ENCODE measurements at places on chromosomes 7 and 10. TPM values are rescaled to one million over a fixed set of nuclear protein-coding genes. Genes with fewer than 3 reads are reported as not detected.
A peak's percentile ranks its signal among the peaks of the same experiment; 100 is the strongest.

The OPN1SW gene
- not detected for polyA plus RNA-seq

GRCh38 chr10:7085147-7085912, 325.5 kb downstream of the SFMBT2 start:
- no peak for DNase-seq

DNA sequence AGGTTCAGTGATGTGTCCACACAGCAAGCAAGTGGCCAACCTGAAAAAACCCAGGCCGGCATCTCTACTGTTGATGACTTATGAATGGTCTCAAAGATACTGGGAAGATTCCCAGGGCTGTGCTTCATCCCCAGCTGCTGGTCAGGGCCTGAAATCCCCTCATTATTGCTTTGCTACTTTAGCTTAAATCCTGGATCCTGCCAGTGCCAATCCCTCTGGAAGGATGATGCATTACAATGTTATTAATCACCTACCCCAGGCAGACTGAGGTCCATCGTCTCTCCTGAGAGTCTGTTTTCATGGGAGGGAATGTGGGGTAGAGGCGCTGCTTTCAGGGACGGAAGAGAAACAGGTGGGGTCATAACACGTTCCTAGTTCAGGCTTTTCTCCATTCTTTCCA, 371.6 kb downstream of the RPS24 start:
- DNase-seq = no peak

DNA sequence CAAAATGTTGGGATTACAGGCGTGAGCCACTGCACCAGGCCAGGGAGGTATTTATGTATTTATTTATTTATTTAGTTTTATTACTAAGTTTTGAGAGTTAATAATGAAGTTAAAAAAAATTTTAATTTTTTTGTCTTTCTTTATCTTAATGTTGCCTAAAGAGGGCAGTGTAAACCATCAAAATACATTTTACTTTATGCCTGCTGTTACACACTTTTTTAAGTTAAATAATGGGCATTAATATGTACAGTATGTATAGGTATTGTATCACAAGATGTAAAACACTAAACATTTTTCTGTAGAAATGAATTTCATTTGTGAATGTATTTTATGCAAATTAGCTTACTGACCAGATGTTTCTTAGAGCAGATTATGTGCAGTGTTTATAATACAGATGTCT, 129.4 kb downstream of the AASS start:
- DNase-seq = no peak

The CCL24 gene
- polyA plus RNA-seq = not detected

The LRIT1 gene
- polyA plus RNA-seq = not detected

The OR9A2 gene
- polyA plus RNA-seq = not detected

DNA sequence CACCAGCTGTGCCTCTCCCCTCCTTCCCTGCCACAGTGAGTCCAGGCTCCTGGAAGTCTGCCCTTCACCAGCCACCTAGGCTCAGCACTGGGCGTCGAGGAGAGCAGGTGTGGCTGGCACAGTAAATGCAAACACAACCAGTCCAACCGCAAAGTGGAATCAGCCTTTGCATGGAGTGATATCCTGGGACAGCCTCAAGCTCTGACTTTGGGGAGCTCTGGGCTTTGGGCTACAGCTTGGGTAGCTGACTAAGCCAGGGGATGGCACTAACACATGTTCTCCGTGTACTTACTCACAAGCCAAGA, 312.4 kb downstream of the KCNMA1 start:
- DNase-seq = no peak

DNA sequence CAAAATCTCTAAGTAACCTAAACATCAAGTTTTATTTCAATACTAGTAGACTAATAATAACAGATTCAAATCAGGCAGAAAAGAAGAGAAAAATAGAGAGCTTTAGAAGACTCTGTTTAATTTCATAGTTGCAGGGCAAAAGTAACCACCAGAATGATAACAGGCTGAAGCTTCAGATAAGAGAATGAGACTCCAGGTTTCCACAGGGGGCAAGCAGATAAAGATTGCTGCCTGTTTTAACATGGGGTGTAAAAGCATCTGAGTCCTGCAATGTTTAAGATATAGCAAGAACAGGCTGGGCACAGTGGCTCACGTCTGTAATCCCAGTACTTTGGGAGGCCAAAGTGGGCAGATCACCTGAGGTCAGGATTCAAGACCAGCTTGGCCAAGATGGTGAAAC, 11.0 kb downstream of the CROT start:
- DNase-seq = no peak

The PDE1C gene
- polyA plus RNA-seq = 0.39 TPM

GRCh38 chr7:158706273-158706704, 1.7 kb upstream of the NCAPG2 start:
- no peak for DNase-seq

DNA sequence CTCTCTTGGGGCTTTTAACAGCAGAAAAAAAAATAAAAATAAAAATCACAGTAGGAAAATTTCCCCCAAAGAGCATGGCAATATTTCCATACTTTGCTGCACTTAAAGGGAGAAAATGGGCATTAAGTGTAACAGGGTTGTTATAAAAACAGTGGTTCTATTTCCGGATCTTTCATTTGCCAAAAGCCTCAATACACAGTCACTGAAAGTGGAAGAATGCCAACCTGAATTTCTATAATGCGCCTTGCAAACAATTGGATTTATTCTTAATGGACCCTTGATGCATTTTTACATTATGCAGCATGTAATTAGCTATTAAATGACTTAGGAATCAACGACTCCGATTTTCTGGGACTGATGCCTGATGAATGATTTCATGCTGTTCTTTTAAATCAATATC, 127.6 kb upstream of the NANOS1 start:
- DNase-seq = no peak

DNA sequence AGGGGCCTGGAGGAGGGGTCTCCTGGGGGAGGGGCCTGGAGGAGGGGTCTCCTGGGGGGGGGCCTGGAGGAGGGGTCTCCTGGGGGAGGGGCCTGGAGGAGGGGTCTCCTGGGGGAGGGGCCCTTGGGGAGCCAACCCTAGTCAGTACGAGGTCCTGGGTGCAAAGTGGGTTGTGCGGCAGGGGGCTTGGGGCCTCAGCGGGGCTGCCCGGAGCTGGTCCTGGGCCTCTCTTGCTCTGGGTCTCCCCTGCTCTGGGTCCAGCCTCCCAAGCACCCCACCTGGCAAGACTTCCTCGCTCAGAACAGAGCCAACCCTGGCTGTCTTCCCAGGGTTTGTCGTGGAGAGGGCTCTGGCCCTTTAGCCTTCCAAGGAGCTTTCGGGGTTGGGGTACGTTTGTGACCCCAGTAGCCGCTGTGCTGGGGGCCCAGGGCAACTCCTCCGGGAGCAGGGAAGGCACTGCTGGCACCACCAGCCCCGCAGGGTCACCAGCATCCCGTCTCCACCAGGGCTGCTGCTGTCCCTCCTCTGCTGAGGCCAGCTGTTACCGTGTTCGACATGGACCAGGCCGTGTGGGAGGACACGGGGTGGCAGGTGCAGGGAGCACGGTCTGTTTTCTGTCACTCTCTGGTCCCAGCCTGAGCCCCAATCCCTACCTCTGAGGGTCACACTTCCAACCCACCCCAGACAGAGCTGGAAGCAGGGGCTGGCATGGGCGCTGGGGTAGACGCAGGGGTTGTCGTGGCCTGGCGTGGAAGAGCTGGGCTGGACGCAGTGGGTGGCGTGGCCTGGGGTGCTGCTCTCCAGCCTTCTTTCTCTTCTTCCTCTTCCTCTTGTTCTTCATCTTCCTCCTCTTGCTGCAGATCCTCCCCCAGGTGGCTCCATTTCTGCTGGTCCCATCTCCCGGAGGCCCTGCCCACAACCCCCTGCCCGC, 22.8 kb downstream of the PWWP2B start:
- DNase-seq = no peak

- no peak for DNase-seq
Observed at GRCh38 chr10:105837951-105838350, 1196.9 kb downstream of the SORCS3 start.

GRCh38 chr7:127347567-127348246, 44.8 kb downstream of the ZNF800 start:
- peak; percentile 66 for DNase-seq

- no peak for DNase-seq
Observed at GRCh38 chr7:48617993-48618392, 306.4 kb upstream of the CDC14C start.

The FAM180A gene
- 0.13 TPM for polyA plus RNA-seq

DNA sequence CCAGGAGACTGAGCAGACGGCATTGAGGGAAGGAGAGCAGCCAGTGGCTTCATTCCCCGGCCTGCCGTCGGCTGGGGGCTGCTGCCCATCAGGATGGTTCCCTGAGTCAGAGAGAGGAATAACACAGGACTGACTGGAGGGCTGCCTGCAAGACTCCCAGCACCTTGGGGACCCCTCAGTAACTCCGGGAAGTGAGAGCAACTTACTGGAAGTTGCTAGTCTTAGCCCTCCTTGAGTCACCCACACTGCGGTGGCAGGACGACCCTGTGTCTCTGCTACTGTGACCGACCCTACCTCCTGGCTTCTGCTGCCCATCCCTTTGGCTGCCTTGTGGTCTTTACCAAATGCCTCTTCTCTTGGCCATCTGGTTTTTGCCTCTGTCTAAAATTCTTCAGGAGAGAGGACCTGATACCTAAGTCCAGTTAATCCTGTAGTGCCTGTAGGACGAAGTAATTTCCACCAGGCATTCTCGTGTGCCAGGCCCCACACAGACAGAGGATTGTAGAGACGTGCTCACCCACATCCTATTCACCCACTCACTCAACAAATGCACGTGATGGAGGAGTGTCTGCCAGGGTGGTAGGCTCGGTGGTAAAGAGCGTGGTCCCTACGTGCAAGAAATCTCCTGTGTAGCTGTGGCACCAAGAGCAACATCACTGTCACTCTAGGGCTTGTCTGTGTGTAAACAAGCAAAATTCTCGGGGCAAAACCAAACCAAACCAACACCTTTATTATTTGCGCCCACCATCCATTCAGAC, 156.5 kb downstream of the PRKCQ start:
- DNase-seq = no peak

The PTPRN2 gene
- polyA plus RNA-seq = 0.74 TPM

The SEMA3A gene
- polyA plus RNA-seq = 0.32 TPM

GRCh38 chr7:112414855-112415490, 35.3 kb upstream of the IFRD1 start:
- DNase-seq = no peak

The KLF14 gene
- 0.48 TPM for polyA plus RNA-seq
